Fibroblast of skin of scalp (primary cell): ENCODE measurements at places on chromosomes 16 and 17.
A peak's percentile ranks its signal among the peaks of the same experiment; 100 is the strongest.

GRCh38 chr17:32783602-32784001 lies 93.3 kb downstream of the MYO1D start:
- DNase-seq = peak; percentile 67

DNA sequence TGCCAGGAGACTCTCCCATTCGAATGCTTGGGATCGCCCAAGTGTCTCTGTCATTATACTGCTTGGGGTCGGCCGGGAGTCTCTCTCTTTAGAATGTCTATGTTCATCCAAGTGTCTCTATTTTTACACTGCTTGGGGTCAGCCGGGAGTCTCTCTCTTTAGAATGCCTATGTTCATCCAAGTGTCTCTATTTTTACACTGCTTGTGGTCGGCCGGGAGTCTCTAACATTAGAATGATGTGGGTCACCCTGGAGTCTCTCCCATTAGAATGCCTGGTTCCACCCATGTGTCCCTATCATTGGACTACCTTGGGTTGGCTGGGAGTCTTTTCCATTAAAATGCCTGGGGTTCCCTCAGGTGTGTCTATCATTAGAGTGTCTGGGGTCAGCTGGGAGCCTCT lies 2230.4 kb downstream of the TP53TG3F start:
- DNase-seq = no peak

DNA sequence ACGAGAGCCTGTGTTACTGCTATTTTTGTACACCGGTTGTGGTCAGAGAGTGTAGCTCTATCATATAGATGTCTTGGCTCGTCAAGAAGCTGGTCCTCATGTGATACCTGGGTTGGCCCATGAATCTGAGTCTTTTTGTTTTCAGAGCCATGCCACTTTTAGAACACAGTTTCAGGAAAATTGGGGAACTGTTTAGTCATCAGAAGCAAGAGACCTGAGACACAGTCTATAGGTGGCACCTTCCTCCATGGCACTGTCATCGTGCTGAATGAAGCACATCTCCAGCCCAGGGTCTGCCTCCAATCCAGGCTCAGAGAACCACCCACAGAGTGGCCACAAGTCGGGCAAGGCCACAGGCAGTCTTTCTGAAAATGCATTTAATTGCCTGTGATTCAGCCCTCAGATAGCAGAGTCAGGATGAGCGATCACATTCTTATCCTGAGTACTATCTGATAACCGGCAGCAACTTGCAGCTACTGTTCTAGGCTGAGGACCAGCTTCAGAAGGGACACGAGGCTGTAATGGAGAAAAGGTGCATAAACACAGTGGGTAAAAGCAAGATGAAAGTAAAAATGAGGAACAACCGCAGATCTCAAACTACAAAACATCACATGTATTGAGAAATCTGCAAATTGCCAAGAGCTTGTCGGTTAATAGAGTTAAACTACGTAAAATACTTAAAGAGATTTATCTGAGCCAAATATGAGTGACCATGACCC lies 14.2 kb upstream of the HAPSTR1 start:
- DNase-seq = peak; percentile 86

DNA sequence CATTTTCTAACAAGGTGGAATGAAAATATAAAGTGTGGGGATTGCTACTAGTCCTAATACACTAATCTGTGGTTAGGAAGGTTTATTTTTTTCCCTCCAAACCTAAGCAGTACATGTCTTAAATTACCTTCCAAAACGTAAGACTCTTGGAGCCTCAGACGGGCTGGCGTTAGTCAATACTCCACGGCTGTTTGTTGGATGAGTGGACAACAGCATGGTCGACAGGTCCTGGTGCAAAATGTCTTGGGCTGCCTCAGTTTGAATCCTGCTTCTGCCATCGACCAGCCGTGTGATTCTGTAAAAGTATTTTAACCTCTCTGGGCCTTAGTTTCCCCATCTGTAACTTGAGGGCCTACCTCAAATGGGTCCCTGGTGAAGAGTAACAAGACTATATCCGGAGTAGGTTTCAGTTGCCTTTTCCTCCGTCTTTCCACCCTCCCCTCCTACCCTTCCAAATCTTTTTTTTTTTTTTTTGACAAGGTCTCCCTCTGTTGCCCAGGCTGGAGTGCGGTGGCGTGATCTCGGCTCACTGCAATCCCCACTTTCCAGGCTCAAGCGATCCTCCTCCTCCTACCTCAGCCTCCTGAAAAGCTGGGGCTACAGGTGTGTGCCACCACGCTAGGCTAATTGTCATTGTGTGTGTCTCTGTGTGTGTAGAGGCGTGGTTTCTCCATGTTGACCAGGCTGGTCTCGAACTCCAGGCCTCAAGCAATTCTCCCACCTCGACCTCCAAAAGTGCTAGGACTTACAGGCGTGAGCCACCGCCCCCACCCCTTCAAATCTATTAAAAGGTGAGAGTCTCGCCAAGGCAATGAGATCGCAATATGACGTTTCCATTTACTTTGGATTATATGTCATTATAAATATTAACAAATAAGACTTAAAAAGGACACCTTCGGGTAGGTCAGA lies 5.8 kb downstream of the SCGB1C2 start:
- no peak for DNase-seq

GRCh38 chr17:57388131-57388725 lies 131.9 kb downstream of the MSI2 start:
- DNase-seq = no peak

GRCh38 chr16:2003827-2004641 lies 5.6 kb downstream of the ZNF598 start:
- peak; percentile 85 for DNase-seq

GRCh38 chr16:64094181-64094965 lies 1027.5 kb downstream of the CDH11 start:
- peak; percentile 72 for DNase-seq

DNA sequence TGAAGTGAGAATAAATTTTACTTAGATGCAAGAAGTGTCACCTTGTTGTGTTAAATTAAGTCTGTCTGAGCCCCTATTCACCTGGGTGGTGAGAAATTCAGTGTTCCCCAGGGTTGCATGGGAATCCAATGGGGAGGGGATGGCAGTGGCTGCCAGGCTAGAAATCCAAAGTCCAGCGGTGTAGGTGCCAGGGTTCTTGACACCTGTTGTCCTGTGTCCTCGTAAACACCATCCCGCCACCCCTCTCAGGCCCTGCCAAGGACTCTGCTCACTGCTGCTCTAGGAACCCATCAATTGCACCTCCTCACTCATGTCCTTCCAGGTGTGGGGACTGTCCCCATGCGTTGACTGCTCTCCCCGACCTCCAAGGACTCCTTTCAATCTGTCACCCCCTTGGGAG lies 58.9 kb downstream of the CACNG5 start:
- no peak for DNase-seq

DNA sequence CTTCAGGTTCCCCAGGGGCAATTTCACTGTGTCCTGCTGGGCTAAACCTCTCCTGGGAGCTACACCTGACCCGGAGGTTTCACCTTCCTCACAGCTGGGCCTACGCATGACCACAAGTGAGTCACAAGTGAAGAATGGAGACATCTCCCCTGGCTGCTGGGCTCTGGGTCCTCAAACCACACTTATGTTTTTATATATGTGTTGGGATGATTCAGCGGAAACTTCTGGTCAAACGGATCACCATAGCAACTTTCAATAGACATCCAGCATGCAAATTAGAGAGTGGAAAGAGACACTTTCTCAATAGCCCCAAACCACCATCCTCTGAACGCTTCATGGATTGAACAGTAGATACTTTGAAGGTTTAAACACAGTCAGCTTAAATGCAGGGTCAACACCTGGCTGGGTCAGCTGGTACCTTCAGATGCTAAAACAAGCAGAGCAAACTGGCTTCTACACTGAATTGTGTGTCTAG lies 28.0 kb upstream of the MAF start:
- peak; percentile 64 for DNase-seq

- no peak for DNase-seq
These were observed 86.4 kb downstream of the CBLN1 start for GRCh38 chr16:49195237-49195548.

GRCh38 chr17:60311936-60312335 lies 80.0 kb downstream of the USP32 start:
- DNase-seq = peak; percentile 68

DNA sequence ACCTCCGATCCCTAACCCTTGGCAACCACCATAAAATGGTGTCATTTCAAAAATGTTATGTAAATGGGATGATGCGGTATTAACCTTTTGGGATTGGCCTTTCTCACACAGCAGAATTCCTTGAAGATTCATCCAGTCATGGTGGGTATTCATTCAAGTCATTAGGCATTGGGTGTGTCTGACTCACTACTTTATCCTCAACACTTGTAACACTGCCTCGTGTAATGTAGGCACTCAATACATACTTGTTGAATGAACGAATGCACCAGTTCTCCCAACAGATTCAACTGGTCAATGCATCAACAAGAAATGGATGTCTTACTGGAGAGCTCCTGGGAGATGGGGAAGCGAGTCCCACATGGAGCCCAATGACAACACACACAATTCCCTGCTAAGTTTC lies 21.8 kb upstream of the GAN start:
- no peak for DNase-seq

- peak; percentile 72 for DNase-seq
These were observed 7.2 kb upstream of the MTSS2 start for GRCh38 chr16:70692873-70693671.

GRCh38 chr17:68182011-68182306 lies 65.9 kb upstream of the AMZ2 start:
- DNase-seq = no peak

GRCh38 chr16:14268073-14268472 lies 197.0 kb downstream of the MRTFB start:
- DNase-seq = no peak

- no peak for DNase-seq
These were observed 6.3 kb downstream of the KRT24 start for GRCh38 chr17:40697297-40697696.

DNA sequence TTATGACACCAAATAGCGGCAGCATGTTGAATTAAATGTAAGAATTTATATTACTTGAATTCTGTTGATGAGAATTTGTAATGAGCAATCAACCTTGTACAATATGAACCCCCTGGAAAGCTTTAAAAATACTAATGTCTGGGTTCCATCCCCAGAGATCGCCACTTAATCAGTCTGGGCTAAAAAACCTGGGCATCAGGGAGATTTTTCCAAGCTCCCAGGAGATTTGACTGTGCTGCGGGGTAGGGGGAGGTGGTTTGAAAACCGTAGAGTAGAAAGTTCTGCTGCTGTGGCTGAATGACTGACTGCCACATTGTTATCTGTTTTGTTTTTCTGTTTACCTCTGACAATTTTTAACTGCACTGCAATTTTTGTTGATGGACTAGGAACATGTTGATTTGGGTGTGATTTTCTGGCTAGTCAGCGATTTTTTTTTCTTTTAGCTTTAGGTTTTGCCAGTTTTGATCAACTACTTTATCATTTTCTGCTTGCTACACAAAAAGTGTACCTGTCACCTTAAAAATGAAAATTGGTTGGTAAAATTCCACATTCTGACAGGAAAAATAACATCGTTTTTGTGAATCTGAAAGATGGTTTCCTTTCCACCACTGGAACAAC lies 79.3 kb downstream of the PCTP start:
- no peak for DNase-seq

DNA sequence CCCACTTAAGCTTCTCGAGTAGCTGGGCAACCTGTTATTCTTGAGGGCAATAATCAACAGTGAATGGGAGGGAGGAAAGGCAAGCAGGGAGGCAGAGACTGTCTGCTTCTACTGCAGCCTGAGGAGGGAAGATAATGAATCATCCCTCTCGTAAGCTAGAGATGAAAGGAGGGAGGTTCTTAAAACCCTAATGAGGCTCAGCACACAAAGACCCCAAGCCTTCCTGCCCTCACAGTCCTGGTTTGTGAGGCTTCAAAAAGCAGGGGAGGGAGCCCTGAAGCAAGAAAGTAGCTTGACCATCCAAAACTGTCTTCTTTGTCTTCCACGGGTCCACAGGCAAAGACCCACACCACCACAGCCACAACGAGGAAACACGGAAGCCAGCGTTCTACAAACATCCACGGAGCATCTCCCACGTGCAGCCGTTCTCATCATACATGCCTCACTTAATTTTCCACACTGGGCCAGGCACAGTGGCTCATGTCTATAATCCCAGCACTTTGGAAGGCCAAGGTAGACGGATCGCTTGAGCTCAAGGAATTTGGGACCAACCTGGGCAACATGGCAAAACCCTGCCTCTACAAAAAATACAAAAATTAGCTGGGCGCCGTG lies 1.8 kb downstream of the PIK3R5 start:
- no peak for DNase-seq

DNA sequence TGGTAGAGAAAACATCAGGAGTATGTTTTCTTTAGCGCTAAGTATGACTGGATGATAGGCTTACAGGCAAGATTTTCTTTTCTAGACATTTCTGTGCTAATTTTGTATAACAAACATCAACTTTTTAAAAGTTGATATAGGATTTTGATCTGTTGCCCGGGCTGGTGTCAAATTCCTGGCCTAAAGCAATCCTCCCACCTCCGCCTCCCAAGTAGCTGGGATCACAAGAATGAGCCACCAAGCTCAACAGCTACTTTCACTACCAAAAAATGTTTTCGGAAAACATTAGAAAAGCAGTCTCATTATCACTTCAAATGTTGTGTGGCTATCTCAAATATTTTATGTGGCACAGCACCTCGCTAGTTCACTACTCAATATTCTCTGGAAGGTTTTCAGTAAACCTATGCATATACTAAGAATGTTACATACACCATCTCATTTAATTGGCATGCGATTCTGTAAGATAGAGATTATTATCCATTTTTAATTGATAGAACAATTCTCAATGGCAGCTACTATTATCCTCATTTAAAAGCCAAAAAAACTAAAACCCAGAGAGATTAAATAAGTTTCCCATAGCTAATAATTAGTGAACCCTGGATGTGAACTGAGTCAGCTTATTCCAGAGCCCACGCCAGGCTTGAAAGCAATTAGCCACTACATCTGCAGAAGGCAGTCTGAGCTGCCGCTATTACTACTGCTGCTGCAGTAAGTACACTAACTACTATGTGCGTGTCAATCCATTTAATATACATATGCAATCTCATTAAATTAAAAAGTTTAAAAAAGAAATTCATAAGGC lies 41.7 kb downstream of the CREBBP start:
- peak; percentile 37 for DNase-seq

DNA sequence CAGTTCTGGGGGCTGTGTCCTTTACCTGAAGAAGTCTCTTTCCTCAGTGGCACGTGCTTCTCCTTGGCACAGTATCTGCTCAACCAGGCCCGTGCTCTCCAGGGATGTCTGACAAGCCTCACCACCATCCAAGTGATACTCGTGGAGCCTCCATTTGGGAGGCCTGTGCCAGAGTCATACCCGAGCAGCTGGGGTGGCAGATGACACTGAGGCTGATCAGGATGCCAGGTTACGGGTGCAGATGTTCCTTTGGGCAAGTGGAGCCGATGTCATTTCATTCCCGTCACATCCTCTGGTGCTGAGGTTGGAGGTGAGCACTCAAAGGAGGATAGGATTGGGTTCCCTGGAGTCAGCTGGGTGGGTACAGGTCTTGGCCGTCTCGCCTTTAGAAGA lies 87.2 kb downstream of the KSR1 start:
- DNase-seq = no peak

GRCh38 chr16:88880226-88881006 lies 14.0 kb upstream of the PABPN1L start:
- no peak for DNase-seq

- DNase-seq = no peak
These were observed 8.7 kb downstream of the DNAI2 start for GRCh38 chr17:74282587-74283370.
